ENCODE measurements at places on chromosomes 7 and 10.

DNA sequence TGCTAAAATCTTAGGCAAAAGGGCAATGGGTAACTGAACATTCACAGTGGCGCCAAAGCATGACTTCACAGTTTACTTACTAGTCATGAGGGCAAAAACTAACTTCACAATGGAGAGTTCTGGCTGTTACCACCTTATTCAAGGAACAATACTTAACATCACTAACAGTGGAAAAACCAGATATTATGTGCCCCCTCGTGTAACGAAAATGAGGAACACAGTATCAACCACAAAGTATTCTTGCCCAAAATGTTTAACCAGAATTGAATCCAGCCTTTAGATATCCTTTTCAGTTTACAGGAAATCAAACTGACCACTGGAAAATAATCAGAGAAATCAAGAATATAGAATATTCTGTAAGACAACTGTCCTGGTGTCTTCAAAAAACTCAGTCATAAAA lies 9.5 kb downstream of the C7orf25 start:
- DNase-seq, result no peak

DNA sequence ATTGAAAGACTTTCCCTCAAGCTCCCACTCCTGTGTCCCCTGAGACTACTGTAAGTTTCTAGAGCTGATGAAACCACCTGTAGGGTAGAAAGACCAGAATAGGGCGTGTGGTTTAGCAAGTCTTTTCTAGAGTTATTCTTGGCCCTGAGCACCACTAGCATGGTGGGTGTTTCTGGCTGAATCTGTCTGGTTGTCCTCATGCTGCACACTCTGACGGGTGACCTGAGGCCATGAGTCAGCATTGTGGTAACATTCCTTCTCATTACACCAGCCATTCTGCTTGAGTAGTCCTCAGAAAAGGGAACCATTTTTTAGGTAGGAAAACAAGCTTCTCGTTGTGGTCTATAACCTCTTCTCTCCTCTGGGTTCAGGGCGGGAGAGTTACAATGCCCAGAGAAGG lies 250.3 kb downstream of the SNX13 start:
- no peak for DNase-seq

GRCh38 chr7:139750459-139751095 lies 27.2 kb downstream of the HIPK2 start:
- DNase-seq, result no peak

- DNase-seq, result no peak
Observed at GRCh38 chr10:118276727-118277126, 65.4 kb downstream of the FAM204A start.

- DNase-seq, result no peak
Observed at GRCh38 chr10:12902135-12902572, 99.4 kb downstream of the CCDC3 start.

DNA sequence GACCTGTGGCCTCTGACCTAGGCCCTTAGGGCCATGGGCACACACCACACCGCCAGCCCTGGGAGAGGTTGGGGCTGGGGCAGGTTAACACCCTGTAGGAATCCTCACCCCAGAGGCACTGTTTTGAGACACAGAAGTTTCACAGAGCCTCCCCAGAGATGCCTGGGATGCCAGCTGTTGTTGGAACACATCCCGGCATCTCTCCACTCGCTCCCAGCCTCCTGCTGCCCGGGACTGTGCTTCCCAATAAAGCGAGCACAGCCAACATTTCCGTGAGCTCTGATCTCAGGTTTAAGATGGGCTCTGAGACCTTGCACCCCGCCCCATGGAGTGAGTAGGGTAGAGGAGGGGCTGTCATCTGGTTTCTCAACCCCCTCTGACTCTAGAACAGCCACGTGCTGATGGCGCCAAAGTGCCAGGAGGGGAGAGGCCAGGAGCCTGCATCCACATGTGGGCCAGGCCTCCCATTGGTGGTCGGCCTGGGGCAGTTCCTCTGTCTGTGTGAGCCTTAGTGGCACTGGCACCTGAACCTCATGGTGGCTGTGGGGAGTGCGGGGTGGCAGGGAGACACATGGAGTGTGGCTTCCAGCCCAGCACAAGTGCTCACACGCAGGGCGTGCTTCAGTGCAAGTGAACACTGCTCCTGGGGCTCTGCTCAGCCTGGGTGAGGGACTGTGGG lies 54.7 kb downstream of the RASGEF1A start:
- DNase-seq, result no peak

- DNase-seq, result no peak
Observed at GRCh38 chr10:6046773-6047611, 15.2 kb downstream of the IL2RA start.

DNA sequence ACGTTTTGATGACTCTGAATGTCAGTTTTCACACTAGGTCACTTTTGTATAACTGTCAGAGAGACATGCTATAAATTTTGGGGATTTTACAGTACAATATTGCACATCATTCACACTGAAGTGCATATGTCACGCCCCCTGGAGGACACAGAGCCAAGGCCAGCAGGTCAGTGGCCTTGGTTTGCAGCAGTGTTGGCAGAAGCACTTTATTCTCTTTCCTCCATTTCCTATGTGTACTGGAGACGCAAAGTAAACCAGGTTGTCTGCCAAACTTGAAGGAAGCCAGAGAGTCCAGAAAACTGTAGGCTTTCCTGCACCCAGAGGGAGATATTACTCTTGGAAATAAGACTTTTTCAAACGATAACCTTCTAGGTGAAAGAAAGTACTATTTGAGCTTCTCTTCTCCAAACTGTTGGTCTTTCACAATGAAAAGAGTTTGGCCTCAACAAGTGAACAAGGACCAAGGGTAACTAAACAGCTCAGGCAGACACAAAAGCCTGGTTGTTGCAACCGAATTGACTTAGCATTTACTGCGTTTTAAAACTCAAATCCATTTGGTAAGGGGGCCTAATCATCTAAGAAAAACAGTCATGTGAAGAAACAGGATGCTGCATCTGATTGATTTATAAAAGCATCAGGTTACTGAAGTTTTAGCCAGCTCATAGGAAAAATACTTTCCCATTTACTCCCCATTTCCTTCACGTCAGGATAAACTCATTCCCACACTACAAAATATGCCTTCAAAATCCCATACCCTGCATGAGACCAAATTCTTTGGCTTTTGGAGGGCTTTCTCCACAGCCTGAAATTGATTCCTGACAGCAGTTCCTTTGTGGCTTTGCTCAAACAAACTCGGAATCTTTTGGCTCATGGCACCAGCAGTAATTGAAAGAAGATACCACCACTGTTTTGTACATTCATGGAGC lies 83.0 kb upstream of the SEC61G start:
- no peak for DNase-seq

GRCh38 chr7:39465055-39465929 lies 100.9 kb upstream of the YAE1 start:
- no peak for DNase-seq

DNA sequence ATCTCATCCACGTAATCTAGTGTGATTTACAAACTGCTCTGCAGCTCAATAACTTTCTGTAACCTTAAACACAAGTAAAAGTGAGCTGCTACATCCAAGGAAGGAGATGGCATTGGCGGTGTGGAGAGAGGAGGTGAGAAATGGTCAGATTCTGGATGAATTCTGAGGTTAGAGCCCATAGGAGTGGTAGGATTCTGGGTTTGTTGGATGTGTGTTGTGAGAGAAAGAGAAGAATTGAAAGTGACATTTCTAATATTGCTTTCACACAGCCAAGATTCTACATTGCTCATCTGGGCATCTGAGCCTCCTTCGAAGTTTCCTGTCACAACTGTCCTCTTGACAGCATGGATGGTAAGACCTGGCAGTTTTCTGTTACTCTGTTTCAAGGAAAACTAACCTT lies 2.5 kb downstream of the MCM10 start:
- no peak for DNase-seq

DNA sequence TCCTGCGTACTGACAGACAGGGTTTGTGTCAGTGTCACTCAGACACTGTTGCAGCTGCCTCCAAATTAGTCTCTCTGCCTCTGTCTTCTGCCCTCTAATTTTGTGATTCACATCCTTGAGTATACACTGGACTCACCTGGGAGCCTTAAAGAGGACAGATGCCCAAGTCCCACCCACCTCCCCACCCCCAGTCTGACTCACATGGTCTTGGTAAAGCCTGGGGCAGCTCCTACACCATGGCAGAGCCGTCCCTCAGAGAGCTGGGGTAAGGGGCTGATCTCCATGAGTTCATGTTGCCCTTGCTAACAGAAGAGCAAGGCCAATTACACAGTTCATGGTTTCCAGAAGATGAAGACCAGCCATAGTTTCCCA lies 197.6 kb upstream of the STK17A start:
- DNase-seq, result no peak

- DNase-seq, result no peak
Observed at GRCh38 chr7:22732556-22733126, 5.6 kb downstream of the IL6 start.

- no peak for DNase-seq
Observed at GRCh38 chr7:23965296-23965695, 255.3 kb downstream of the STK31 start.

DNA sequence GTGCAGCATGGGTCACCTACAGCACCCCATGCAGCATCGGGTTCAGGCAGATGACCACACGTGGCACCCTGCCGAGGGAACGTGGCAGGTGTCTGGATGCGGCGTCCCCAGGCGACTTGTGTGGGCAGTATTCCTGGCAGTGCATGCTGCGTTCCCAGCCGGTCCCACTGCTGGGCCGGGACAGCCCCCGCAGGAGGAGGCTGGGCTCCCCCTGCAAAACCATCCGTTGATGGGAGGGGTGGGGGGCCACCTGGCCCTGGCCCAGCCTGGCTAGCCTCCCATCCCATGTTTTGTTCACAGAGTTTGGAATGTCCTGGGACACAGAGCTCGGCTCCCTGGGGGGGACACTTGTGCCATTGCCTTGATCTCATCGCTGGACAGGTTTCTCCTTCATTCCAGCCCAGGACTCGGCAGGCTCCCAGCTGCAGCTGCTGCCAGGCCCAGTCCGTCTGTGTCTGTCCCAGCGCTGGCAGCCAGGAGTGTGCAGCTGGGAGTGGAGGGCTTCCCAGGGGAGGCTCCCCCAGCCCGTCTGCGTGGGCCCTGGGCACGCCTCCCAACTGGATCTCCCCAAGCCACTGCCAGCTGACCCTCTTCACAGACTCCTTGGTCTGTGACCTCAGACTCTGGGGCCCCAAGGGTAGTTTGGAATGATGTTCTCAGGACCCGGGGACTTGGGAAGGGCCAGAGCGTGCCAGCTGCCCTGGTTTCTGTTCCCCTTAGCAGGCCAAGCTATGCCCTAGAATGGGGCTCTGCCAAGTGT lies 32.6 kb downstream of the TMEM270 start:
- DNase-seq, result no peak

DNA sequence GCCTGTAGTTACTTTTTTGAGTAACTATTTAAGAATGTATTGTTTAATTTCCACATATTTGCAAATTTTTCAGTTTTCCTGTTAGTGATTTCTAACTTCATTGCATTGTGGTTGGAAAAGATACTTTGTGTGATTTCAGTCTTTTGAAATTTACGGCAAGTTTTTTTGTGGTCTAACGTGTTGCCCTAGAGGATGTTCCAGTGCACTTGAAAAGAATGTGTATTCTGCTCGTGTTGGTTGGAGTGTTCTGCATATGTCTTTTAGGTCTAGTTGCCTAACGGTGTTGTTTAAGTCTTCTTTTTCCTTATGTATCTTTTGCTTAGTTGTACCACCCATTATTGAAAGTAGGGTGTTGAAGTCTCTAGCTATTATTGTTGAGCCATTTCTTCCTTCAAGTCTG lies 59.7 kb downstream of the LCOR start:
- DNase-seq, result no peak

GRCh38 chr7:33157311-33157710 lies 27.9 kb downstream of the BBS9 start:
- DNase-seq, result no peak

- no peak for DNase-seq
Observed at GRCh38 chr7:122383934-122384333, 79.4 kb upstream of the FEZF1 start.

- no peak for DNase-seq
Observed at GRCh38 chr10:36254199-36254598, 612.1 kb upstream of the FZD8 start.

DNA sequence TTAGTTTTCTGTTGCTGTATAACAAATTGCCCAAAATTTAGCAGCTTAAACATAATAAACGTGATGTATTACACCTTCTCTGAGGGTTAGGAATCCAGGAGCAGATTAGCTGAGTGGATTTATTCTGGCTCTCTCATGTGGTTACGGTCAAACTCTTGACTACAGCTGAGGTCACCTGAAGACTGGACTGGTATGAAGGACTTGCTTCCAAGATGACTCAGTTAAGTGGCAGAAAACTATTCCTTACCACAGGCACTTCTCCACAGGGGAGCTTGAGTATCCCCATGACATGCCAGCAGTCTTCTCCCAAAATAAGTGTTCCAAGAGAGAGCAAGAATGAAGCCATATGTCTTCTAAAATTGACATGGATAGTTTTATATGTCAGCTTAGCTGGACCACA lies 957.2 kb upstream of the GHITM start:
- DNase-seq, result no peak

DNA sequence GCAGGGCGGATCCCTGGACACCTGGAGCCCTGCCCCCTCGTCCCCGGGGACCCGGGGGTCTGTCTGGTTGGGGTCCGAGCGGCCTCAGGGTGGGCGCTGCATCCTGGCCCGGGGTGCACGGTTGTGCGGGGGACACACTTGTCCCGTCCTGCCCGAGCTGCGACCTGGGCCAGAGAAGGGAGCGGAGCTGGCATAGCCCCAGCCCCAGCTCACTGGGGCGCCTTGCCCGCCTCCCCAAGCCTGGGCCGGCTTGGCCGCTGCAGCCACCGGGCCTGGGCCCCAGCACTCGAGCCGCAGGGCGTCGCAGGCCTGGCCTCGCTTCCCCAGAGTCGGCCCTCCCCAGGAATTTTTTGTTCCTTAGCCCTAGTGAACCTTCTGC lies 54.5 kb downstream of the GLRX3 start:
- DNase-seq, result no peak

DNA sequence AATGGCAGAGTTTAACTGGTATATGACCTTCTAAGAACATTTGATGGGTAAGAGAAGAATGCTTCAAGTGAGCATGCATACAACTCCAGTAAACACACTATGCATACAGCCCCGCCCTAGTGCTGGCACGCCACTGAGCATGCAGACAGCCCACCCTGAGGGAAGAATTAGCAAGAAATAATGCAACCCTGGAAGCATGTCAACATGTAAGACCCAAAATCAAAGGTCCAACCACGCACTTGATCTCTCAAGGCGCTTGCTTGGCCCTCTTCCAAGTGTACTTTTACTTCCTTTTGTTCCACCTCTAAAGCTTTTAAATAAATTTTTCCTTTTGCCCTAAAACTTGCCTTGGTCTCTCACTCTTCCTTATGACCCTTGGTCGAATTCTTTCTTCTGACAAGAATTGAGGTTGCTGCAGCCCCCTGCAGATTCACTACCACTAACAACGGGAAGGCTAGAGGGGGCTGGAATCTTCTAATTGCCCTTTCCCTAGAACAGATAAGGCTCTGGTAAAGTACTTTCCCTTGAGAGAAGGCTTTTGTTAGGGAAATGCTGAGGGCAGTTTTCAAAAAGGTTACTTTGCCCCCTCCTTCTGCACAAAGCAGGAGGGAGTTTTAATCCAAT lies 3.4 kb downstream of the FAM24B start:
- DNase-seq, result no peak

Data from cortex of kidney (tissue), 1 donor.